ENCODE measurements at places on chromosomes 1 and 21. TPM values are rescaled to one million over a fixed set of nuclear protein-coding genes. Genes with fewer than 3 reads are reported as not detected.

LDLRAD1 gene
- not detected for polyA plus RNA-seq

- H3K27ac ChIP-seq: no peak overlapping the region
- H3K36me3 ChIP-seq: no peaks in the 10 kb centered on the region
- H3K4me3 ChIP-seq: no peak overlapping the region
These were observed 32.7 kb downstream of the LRRC52 start for GRCh38 chr1:165576536-165576935.

GRCh38 chr1:44636083-44636687 lies 38.1 kb downstream of the TMEM53 start:
- H3K36me3 ChIP-seq: peaks cover 79% of the 10 kb centered on the region
- H3K27me3 ChIP-seq: no peaks in the 10 kb centered on the region
- no peak overlapping the region for H3K27ac ChIP-seq
- H3K4me1 ChIP-seq: peaks cover 28% of the 10 kb centered on the region
- no peak for DNase-seq

GRCh38 chr1:33377013-33377412 lies 53.9 kb downstream of the PHC2 start:
- H3K36me3 ChIP-seq: peaks cover 2% of the 10 kb centered on the region
- H3K4me1 ChIP-seq: peaks cover 13% of the 10 kb centered on the region
- no peak overlapping the region for H3K27ac ChIP-seq
- no peak overlapping the region for H3K4me3 ChIP-seq
- no peaks in the 10 kb centered on the region for H3K27me3 ChIP-seq

SYNC gene
- polyA plus RNA-seq: not detected

DNA sequence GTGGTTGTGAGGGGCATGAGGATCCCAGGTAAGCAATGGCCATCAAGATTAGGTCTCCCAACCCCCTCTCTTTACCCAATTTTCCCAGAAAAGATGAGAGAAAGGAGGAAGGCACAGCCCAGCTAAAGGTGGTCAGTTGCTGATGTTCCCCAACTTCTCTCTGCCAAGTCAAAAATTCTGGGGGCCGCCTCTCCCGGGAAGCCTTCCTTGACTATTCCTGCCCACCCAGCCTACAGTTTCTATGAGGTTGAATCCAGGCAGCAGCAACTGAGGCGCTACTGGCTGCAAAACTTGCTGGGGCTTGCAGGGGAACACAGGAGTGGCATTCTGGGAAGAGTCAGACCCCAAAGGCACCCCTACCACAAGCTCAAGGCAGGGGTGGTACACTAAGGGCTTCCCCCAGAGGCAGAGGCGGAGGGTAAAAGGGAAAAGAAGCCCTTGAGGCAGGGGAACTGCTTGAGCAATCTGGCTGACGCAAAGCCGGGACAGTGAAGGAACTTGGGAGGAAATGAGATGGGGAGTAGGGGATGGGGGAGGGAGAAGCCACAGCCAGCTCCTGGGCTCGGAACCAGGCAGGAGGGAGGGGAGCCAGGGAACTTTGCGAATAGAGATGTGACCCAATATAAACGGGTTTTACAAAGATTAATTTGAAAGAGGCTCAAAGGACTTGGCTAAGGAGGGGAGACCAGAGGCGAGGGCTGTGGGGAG lies 31.2 kb downstream of the SDC3 start:
- no peaks in the 10 kb centered on the region for H3K27me3 ChIP-seq
- H3K27ac ChIP-seq: no peak overlapping the region
- no peak overlapping the region for H3K4me3 ChIP-seq
- DNase-seq: peak; percentile 48

- peaks cover 37% of the 10 kb centered on the region for H3K4me1 ChIP-seq
- H3K36me3 ChIP-seq: no peaks in the 10 kb centered on the region
- peak within 1 kb of the TSS; percentile 48 for H3K4me3 ChIP-seq
These were observed at the start of gene FAM89A for GRCh38 chr1:231040019-231040799. FAM89A (minus strand) TSS chr1:231040254; CDS start chr1:231040211, 43 bp downstream.

DNA sequence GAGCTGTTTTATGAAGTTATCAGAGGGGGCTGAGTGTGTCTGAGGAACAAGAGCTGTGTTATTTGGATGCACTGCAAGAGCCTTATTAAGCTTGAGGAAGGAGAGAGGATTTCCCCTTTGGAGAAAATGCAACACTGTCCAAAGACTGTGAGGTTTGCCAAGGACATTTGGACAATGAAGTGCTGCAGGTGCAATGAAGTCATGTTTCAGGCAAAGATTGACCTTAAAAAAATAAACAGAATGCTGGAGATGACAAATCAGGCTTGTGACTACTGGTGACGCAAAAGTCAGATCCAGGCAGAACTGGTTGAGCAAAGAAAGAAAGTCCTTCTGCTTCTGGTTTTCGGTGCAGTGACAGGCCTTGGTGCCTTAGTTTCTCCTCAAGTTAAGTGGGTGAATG lies 125.2 kb upstream of the KIAA0040 start:
- H3K27me3 ChIP-seq: no peaks in the 10 kb centered on the region
- no peak overlapping the region for H3K27ac ChIP-seq
- H3K4me1 ChIP-seq: peaks cover 6% of the 10 kb centered on the region

- no peaks in the 10 kb centered on the region for H3K36me3 ChIP-seq
- no peak overlapping the region for H3K27ac ChIP-seq
- H3K27me3 ChIP-seq: no peaks in the 10 kb centered on the region
- no peak overlapping the region for H3K4me3 ChIP-seq
- no peaks in the 10 kb centered on the region for H3K4me1 ChIP-seq
These were observed 38.7 kb downstream of the BTBD8 start for GRCh38 chr1:92118826-92119225.

- H3K27ac ChIP-seq: no peak overlapping the region
- no peaks in the 10 kb centered on the region for H3K27me3 ChIP-seq
- no peak overlapping the region for H3K4me3 ChIP-seq
- H3K36me3 ChIP-seq: no peaks in the 10 kb centered on the region
These were observed 342.0 kb downstream of the SIPA1L2 start for GRCh38 chr1:232287676-232288569.

CGN gene
- not detected for polyA plus RNA-seq

DNA sequence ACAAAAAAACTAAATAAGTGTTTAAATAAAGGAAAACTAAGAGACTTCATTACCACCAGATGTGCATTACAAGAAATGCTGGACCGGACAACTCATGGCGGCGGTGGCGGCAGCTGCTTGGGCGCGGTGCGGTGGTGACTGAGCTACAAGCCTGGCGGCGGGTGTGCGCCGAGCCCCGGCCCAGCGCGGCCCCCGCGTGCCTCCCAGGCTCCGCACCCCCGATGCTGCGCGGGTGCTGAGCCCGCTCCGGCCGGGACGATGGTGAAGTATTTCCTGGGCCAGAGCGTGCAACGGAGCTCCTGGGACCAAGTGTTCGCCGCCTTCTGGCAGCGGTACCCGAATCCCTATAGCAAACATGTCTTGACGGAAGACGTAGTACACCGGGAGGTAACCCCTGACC lies 52.2 kb upstream of the RCOR3 start:
- no peak overlapping the region for H3K4me3 ChIP-seq
- no peak overlapping the region for H3K27ac ChIP-seq
- no peaks in the 10 kb centered on the region for H3K4me1 ChIP-seq
- DNase-seq: no peak
- H3K27me3 ChIP-seq: no peaks in the 10 kb centered on the region

RCC2 gene
- polyA plus RNA-seq: 40.9 TPM

DNA sequence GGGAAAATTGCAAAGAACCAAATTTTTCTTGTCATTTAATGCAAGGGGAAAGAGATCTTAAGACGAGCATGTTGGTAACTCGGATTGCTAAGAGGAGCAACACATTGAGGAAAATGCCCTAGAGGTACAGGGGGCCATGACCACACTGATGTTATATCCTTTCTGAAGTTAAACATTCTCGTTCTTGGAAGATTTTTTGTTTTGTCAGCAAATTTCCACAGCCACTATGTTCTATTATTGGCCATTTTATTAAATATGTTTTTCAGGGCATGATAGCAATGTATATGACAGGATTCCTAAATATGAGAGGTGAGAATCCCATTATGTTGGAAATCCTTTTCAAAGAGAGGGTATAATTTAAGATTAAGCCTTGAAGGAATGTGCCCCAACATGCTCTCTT lies 627.2 kb upstream of the PKN2 start:
- H3K4me3 ChIP-seq: no peak overlapping the region
- no peak overlapping the region for H3K27ac ChIP-seq
- no peaks in the 10 kb centered on the region for H3K4me1 ChIP-seq
- no peaks in the 10 kb centered on the region for H3K36me3 ChIP-seq
- no peaks in the 10 kb centered on the region for H3K27me3 ChIP-seq

MPZ gene
- 0.16 TPM for polyA plus RNA-seq

- H3K27me3 ChIP-seq: no peaks in the 10 kb centered on the region
- H3K36me3 ChIP-seq: no peaks in the 10 kb centered on the region
- H3K4me3 ChIP-seq: no peak overlapping the region
- DNase-seq: no peak
- H3K27ac ChIP-seq: no peak overlapping the region
- no peaks in the 10 kb centered on the region for H3K4me1 ChIP-seq
These were observed 53.4 kb upstream of the BCAR3 start for GRCh38 chr1:93734999-93735398.

DNA sequence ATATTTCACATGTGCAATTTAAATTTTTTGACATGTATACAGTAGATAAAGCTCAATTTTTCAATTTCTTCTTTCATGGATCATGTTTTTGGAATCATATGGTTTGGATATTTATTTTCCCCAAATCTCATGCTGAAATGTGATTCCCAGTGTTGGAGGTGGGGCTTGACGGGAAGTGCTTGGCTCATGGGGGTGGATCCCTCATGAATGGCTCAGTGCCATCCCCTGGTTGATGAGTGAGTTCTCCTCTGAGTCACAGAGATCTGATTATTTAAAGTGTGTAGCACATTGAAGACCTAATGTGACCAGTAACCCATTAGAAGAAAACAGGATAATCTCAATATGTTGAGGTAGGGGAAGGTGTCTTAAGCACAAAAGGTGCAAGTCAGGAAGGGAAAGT lies 9.1 kb upstream of the IFI16 start:
- no peaks in the 10 kb centered on the region for H3K27me3 ChIP-seq
- H3K27ac ChIP-seq: no peak overlapping the region
- no peaks in the 10 kb centered on the region for H3K36me3 ChIP-seq
- peaks cover 6% of the 10 kb centered on the region for H3K4me1 ChIP-seq
- H3K4me3 ChIP-seq: no peak overlapping the region

C4BPA gene
- 0.09 TPM for polyA plus RNA-seq

GRCh38 chr1:2583871-2584351 lies 2.7 kb upstream of the PRXL2B start:
- H3K4me1 ChIP-seq: peaks cover 58% of the 10 kb centered on the region
- no peaks in the 10 kb centered on the region for H3K36me3 ChIP-seq
- H3K27ac ChIP-seq: no peak overlapping the region
- DNase-seq: peak; percentile 14

DPYD gene
- polyA plus RNA-seq: 144 TPM

- no peak for DNase-seq
- no peaks in the 10 kb centered on the region for H3K4me1 ChIP-seq
- H3K27me3 ChIP-seq: peaks cover 20% of the 10 kb centered on the region
- H3K4me3 ChIP-seq: no peak overlapping the region
These were observed 57.2 kb downstream of the CDK18 start for GRCh38 chr1:205561501-205562203.

- H3K36me3 ChIP-seq: no peaks in the 10 kb centered on the region
- no peak overlapping the region for H3K27ac ChIP-seq
- peaks cover 24% of the 10 kb centered on the region for H3K4me1 ChIP-seq
- no peak for DNase-seq
- H3K27me3 ChIP-seq: no peaks in the 10 kb centered on the region
- H3K4me3 ChIP-seq: no peak overlapping the region
These were observed 62.5 kb downstream of the SCCPDH start for GRCh38 chr1:246786606-246787238.
